ENCODE measurements at places on chromosomes 1 and 21.

DNA sequence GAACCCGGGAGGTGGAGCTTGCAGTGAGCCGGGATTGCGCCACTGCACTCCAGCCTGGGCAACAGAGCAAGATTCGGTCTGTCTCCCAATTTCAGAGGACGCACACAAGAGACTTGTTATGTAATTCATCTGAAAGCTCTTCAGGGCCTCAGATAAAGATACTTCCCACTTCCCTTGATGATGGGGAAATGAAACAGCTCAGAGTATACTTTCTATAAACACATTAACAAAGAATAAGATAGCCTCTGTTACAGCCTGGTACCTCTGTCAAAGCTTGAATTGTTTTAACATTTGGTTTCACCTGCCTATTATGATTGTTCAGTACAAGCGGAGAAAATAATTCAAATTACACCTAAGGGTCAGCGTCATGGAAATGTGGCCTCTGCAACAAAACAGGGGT is 622.9 kb upstream of the ADGRL4 start:
- DNase-seq = no peak

DNA sequence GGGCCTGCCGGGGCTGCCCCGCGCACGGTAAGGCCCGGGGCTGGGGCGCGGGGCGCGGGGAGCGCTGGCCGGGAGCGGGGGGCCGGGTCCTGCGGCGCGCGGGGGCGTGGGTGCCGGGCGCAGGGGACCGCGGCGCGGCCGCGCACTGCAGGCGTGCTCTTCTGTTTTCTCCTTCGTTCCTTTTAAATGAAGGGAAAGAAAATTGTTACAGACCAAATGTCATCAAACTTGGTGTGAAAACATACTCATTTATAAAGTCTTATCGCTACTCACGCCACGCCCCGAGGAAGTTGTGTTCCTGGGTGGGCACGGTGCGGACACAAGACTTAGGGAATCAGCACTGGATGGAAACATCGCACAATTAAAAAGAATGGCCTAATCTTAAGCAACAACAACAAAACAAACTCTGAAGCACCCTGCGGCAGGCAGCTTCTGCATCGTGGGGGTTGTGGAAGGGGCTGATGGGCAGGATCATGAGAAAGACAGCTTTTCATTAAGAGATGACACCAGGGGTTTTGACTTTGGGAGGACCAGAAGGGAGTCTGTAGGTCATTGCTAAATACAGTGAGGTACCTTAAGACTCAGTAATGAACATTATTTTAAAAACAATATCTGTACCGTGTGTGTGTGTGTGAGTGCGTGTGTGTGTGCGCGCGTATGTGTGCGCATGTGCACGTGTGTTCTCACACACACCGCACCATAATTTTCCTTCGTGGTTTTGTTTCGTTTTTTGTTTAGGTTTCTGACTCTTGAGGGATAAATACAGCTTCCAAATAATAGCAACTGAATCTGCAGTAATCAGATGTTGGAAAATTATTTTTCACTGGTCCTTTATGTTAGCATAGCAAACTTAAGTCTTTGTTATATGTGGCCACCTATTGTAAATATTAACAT is 548 bp downstream of the B3GALT5 start:
- DNase-seq = no peak

DNA sequence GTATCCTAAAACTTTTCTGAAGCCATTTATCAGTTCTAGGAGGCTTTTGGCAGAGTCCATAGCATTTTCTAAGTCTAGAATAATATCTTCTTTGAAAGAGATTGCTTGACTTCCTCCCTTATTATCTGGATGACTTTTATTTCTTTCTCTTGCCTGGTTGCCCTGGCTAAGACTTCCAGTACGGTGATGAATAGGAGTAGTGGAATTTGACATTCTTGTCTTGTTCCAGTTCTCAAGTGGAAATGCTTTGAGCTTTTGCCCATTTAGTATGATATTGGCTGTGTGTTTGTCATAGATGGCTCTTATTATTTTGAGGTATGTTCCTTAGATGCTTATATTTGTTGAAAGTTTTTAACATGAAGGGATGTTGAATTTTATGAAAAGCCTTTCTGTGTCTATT is 1647.9 kb downstream of the PLA2G4A start:
- DNase-seq = no peak

GRCh38 chr1:213457186-213457585 is 406.1 kb downstream of the RPS6KC1 start:
- no peak for DNase-seq

GRCh38 chr1:217363319-217363718 is 267.6 kb downstream of the GPATCH2 start:
- DNase-seq = no peak

DNA sequence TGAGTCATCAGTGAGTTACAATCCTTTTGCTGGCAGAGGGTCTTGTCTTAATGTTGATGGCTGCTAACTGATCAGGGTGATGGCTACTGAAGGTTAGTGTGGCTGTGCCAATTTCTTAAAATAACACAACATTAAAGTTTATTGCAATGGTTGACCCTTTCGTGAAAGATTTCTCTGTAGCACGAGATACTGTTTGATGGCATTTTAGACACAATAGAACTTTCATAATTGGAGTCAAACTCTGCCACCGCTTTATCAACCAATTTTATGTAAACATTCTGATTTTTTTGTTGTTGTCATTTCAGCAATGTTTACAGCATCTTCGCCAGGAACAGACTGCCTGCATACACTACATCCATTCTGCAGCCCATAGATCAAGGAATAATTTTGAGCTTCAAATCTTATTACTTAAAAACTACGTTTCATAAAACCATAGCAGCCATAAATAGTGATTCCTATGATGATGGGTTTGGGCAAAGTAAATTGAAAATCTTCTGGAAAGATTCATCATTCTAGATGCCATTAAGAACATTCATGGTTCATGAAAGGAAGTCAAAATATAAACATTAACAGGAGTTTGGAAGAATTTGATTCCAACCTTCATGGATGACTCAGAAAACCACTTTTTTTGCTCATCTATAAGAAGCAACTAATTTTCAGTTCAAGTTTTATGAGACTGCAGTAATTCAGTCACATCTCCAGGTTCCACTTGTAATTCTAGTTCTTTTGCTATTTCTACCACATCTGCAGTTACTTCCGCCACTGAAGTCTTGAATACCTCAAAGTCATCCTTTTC is 85.9 kb downstream of the TYW3 start:
- no peak for DNase-seq

DNA sequence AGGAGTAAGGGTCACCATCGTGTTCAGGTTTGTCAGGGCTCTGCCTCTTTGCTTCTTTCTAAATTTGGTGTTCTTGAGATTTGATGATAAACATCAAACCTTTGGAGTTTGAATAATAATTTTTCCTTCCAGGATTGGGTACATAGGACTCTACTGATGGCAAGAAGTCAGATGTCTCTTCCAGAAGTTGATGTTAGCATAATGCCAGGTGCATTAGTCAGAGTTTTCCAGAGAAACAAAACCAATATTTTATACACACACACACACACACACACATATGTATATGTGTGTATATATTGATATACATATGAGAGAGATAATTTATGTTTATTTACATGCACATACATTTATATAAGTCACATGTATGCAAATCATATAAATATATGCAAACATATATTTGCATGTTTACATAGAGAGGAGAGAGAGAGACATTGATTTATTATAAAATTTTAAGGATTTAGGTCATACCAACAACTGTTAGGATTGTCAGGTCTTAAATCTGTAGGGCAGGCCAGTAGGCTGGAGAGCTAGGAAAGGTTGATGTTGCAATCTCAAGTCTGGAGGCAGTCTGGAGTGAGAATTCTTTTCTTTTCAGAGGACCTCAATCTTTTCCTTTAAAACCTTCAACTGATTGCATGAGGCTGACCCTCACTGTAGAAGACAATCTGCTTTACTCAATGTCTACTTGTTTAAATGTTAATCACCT is 199.2 kb downstream of the HLX start:
- DNase-seq = no peak

- DNase-seq = peak; percentile 81
Observed at GRCh38 chr1:67711158-67711854, 26.3 kb downstream of the GADD45A start.

- no peak for DNase-seq
Observed at GRCh38 chr1:97907886-97908285, 12.9 kb downstream of the DPYD start.

DNA sequence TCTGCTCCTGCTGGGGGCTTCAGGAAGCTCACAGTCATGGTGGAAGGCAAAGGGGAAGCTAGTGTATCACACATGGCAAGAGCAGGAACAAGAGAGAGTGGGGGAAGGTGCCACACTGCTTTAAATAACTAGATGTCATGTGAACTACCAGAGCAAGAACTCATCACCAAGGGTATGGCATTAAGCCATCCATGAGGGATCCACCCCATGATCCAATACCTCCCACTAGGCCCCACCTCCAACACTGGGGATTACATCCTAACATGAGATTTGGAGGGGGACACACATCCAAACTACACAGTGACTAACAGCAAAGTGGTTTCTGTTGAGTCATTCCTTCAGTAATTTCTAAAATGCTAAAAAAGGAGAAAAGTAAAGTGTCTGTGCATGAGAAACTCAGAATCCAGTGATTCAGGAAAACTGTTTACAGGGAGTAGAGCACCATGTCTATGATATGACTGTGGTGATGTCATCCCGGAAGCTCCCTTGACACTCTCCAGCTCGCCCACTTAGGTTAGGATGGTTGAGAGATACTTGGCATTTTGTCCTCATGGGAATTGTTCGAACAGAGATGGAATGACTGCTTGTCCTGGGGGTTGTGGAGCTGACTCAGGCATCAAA is 50.3 kb downstream of the CHD1L start:
- DNase-seq = no peak

GRCh38 chr1:241810769-241811405 is 37.1 kb upstream of the EXO1 start:
- no peak for DNase-seq

- no peak for DNase-seq
Observed at GRCh38 chr1:9344426-9345200, 51.9 kb downstream of the SPSB1 start.

DNA sequence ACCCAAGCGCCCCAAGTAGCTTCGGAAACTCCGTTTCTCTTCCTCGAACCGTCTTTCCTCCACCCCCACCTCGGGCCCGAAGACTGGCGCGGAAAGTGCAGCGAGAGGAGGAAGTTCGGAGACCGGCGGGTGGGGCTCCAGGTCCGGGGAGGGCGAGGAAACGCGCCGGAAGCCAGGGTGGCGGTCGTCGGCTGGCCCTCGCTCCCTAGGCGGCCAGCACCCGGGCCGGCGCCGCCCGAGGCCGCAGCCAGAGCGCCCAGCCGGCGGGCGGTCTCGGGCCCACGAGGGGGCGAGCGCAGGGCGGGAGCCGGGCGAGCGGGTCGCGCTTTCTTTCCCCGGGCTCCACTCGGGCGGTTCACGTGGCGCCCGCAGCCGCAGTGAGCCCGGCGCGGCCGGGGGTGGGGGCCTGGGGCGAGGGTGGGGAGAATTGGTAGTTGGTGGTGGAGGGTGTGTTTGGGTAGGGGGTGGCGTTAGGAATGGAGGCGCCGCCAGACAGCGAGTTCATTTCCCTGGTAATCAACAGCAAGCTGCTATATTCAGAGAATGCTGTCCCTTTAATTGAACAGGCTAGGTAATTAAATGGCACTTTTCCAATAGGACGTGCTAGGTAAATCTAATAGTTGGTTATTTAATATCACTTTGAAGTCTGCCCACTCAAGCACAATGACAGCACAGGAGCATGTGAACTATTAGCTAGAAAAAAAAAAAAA is 6.7 kb downstream of the LMO4 start:
- peak; percentile 81 for DNase-seq

- no peak for DNase-seq
Observed at GRCh38 chr1:18120638-18121037, 13.0 kb downstream of the IGSF21 start.

- DNase-seq = no peak
Observed at GRCh38 chr1:175543447-175543846, 199.9 kb downstream of the TNR start.

- no peak for DNase-seq
Observed at GRCh38 chr1:228987286-228987685, 252.0 kb downstream of the RHOU start.

DNA sequence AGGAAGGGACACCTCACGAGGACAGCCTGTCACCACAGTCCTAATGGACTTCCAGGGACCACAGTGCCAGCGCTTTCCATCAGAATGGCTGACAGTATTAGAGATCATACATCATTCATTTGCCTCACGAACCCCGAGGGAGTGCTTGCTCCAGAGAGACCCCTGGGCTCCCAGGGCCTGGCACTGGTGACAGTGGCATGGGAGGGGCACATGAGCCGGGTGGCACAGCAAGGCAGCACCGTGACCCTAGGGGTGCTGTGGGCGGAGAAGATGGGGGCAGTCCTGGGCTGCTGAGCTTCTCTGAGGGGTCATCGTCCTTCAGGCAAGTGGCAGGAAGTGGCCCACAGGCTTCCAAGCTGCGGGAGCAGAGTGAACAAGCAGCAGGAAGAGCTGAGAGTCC is 16.4 kb upstream of the TSPEAR start:
- no peak for DNase-seq

- DNase-seq = no peak
Observed at GRCh38 chr1:163875200-163875926, 553.6 kb downstream of the NUF2 start.

- peak; percentile 83 for DNase-seq
Observed at GRCh38 chr1:204213668-204214662, at the start of gene GOLT1A. Gene GOLT1A (minus strand): TSS chr1:204213988. CDS start chr1:204213906, 82 bp downstream.

DNA sequence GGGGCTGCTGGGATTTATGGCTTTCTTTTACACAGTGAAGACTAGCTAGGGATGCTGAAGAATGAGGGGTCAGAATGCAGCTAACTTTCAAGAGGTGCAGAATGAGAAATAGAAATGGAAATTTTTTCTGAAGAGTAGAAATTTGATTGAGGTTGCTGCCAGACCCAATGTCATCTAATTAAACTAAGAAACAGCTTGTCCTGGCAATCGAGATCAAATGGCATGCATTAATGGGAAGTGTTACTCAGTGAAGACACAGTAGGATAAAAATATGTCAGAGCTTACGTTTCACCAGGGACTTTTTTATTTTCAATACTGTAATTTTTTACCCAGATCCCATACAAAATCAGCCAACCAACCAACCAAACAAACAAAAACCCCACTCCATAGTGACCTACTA is 306.0 kb downstream of the GRIK1 start:
- no peak for DNase-seq

GRCh38 chr21:44078411-44078981 is 28.7 kb upstream of the PWP2 start:
- DNase-seq = no peak

DNA sequence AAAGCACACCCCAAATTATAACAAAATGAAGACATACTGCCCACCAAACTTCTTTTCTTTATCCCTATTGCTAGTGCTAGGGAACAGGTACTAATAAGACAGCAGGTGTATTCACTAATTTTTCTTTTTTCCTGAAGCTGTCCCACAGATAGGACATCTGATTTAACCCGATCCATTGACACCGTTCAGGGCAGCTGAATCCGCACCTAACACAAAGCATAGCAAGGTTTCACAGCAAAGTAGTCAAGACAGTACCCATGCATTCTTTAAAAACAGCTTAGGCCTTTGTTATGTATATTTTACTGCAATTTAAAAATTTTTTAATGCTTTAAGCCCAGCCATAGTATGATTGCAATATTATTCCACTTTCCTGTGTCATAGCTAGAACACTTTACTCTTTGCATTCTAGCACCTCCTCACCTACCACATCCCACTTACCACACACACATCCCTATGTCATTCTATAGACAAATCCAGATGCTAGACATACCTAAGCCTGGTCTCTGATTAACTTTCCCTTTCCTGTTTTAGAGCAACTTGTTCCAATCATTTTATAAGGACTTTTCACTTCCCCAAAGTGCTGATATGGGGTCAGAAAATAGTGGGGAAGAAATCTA is 40.4 kb downstream of the GATAD2B start:
- no peak for DNase-seq

- no peak for DNase-seq
Observed at GRCh38 chr1:79040424-79041082, 34.0 kb upstream of the ADGRL4 start.

- peak; percentile 94 for DNase-seq
Observed at GRCh38 chr21:39348355-39349210, at the start of gene HMGN1. Gene HMGN1 (minus strand): TSS chr21:39349088. CDS start chr21:39348917, 171 bp downstream.

Data from hematopoietic multipotent progenitor cell treated with erythropoietin and hydrocortisone succinate and interleukin-3 and kit ligand, for 6 days (in vitro differentiated cells).